ENCODE measurements at places on chromosomes 2 and 18.

DNA sequence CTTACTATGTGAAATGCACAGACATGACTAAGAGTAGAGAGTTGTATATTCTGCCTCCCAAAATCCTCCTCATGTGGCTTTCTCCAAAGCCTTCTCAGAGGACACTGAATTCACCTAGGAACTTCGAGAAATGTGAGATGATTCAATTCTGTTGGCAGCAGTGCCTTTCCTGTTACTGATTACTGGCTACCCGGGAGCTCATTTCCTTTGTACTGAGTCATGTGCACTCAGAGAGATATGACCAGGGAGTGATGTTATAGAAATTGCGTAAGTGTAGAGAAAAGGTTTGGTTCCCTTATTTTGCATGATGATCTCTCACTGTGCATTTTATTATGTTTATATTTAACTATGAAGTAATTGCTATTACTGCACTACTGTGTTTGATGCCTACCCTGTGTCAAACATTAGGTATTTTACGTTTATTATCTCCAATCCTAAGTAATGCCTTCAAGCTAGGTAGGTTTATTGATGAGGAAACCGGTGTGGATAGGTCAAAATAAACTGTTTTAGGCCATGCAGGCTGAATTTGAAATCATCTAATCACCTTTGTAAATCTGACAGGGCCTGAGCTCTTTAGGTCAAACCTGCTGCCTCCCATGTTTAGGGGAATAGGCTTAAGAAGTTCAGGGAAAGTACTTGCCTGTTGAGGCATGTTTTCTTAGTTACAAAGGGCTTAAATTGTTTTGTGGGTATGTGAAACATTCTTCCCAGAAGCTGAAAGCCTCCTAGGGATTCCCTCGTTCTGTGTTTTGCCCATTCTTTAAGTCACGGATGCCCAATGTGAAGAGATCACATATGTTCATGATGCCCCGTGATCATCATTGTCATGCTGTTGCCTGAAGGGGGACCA lies 86.8 kb downstream of the FMNL2 start:
- DNase-seq: no peak

GRCh38 chr2:27255660-27256059 lies 7.2 kb downstream of the SLC30A3 start:
- DNase-seq: no peak

DNA sequence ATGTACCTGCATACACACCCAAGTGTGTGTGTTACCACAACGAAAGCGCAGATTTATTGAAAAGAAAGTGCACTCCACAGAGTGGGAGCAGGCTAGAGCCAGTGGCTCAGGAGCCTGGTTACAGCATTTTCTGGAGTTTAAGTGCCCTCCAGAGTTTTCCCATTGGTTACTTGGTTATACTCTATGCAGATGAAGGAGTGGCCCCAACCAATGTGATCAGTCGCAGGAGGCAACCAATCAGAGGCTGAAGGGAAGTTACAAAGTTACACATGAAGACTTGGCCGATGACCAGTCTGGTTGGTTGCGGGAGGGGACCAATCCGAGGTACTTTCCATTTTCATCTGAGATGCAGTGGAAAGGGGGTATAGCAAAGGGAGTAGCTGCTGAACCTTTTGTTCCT lies 13.5 kb upstream of the PRLH start:
- no peak for DNase-seq

DNA sequence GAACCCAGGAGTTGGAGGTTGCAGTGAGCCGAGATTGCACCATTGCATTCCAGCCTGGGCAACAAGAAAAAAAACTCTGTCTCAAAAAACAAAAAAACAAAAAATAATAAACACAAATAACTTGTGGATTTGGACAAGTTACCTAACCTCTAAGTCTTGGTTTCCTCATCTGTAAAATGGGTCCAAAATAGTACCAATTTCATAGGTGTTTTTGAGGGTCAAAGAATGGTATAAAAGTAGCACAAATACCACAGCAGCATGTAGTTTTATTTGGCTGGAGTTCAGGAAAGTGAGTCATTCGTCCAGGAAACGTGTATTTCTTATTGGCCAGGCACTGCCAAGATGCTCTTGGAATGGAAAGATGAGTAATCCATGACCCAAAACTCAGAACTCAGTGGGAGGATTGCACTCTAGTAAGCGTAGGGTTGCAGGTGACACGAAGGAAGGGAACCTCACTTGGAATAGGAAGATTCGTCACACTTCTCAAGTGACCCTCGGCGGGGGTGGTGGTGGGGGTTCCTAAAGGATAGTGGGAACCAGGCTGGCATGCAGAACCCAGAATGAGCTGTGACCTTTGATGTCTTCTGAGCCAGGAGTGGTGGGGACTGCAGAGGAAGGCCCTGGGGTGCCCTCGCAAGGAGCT lies 24.4 kb downstream of the GRHL1 start:
- no peak for DNase-seq

DNA sequence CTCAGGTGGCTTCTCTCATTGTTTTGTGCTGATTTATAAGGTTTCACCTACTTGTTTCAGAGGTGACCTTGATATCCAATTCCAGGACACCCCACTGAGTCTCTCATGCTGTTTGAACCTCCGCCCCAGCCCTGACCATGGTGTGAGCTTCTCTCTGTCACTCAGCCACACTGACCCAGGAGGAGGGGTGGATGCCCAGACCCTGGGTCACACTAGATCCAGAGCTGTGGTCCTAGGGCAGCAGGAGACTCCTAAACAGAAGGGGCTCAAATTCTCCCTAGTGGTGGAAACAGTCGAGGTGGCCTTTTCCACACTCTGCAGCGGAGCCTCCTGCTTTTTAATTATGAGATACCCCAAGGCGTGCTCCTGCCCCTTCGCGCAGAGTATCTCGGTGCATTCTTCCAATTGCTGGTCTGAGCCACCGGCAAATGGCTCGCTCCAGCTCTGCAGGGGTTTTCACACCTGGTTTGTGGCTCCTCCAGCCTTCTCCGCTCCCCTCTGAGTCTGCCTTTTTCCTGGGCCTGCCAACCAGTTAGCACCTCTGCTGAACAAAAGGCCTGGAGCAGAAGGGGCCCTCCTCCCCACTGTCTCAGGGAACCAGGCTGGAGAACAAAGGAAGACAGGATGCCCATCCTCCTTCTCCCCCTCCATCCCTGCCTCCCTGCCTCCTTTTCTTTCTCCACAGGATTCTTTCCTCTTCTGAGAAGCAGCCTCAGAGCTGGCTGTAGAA lies 147.3 kb upstream of the SPRED2 start:
- DNase-seq: no peak

DNA sequence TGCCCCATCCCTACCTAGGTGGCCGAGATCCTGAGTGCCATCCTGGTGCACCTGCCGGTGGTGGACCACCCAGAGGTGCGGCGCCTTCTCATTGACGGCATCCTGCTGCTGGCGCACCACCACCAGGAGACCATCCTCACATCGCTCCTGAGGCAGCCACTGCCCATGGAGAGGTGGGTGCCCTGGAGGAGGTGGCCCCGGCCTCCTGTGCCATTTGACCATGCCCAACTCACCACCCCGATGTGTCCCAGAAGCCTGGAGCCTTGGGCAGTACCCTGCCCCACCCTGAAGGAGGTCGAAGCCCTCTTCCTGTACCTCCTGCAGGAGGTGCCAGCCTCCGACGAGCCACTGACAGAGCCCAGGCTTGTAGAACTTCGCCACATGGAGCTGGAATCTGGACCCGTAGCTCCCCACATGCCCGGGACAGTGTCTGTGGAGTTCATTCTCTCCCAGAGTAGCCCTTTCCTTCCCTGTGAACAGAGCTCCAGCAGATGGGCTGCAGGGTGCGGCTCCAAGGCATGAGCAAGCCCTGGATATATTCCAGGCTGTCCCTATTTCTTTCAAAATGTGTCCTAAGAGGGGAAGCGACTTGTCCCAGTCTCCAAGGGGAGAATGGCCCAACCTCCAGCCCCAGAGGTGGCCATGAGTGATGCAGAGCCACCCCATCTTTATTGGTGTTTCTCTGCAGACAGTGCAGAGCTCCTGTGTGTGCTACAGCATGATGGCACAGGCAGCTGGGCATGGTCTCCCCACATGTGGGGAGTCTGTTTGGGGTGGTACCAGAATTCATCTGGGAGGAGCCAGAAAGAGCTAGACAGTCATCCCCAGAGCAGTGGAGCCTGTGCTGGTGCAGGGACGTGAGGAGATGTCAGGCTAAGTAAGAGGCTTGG lies 34.2 kb downstream of the HJURP start:
- DNase-seq: no peak

GRCh38 chr2:8886876-8887275 lies 49.5 kb upstream of the KIDINS220 start:
- DNase-seq: no peak

GRCh38 chr18:76433788-76434187 lies 61.3 kb downstream of the ZNF516 start:
- DNase-seq: no peak

DNA sequence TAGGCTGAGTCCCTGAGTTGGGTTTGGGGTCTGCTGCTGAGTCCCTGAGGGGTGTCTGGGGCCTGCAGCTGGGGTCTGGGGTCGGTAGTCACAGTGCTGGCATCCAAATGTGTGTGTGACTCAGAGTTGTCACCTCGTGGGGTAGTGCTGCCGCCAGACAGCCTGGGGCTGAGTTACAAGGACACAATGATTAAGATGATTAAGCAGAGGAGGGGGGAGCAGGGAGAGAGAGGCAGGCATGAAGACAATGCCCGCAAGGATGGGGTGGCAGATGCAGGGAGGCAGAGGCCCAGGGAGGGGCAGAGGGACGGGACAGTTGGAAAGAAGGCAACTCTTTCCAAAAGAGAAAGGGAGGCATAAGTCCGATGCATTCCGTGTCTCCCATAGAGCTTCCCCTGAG lies 120.2 kb downstream of the CELF4 start:
- DNase-seq: no peak

DNA sequence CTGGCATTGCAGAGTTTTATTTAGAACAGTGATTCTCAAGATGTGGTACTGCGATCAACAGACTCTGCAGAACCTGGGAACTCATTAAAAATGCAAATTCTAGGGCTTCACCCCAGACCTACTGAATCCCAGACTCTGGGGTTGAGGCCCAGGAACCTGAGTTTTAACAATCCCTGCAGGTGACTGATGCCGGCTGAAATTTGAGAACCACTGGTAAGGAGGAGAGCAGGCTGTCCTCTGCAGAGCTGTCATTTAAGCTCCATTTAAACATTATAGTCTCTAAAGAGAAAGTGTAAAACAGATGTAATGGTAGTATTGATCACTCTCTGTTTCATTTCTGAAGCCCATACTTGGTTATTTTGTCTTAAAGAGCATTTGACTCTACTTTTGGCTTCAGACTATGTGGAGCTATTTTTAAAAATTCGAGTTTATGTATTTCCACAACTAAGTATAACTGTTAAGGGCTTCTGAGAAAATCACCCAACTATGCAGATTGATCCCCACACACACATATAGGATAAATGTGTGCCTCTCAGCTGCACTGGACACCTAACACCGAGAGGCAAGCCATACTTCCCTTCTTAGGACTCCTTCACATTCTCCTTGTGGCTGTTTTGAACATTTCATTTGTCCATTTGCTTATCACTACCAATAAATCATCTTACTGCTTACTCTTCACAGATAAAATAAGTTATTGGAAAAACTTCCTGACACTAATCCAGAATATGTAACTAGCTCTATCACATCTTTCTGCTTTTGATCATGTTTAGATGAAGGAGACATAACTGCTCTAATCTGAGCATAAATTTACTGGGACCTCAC lies 487.5 kb downstream of the DLGAP1 start:
- no peak for DNase-seq

DNA sequence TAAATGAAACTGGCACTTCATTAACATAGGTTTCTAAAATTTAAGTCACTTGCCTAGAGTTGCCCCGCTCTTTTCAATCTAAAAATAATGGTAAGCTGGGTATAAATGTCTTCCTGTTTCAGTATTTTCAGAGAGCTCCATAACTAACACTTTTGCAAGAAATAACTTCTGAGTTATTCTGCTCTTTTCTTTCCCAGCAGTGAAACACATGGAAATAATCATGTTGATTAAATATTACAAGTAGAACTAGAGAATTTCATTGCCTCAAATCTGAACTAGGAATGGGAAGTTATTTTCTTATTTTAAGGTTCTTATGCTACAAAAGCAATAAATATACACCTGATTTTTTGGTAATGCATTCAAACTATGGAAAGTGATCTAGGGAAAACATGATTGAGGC lies 257.4 kb downstream of the IKZF2 start:
- DNase-seq: no peak

DNA sequence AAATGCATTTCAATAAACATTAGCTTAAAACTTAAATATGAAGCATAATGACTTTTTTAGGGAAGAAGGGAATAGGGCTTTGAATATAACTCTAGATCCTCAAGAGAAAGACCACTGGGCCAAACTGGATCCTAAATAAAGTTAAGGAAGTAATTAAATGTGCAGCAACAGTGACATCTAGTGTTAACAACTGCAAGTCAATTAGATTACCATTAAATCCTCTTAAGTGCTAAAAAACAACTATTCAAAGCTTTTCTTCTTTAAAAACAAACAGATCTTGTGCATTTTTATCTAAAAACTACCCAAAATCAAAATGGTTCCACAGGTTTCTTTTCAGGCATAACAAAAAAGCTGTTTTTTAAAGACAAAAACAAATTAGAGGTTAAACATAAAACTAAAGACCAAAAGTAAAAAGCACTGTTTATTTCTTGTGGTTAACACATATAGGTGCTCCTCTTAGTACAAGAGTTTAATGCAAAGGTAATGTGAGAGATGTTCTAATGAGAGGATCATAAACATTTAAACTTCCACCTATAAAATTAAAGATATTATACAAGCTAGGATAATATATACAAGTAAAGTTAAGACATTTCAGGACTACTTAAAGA lies 111.4 kb downstream of the THADA start:
- DNase-seq: no peak

DNA sequence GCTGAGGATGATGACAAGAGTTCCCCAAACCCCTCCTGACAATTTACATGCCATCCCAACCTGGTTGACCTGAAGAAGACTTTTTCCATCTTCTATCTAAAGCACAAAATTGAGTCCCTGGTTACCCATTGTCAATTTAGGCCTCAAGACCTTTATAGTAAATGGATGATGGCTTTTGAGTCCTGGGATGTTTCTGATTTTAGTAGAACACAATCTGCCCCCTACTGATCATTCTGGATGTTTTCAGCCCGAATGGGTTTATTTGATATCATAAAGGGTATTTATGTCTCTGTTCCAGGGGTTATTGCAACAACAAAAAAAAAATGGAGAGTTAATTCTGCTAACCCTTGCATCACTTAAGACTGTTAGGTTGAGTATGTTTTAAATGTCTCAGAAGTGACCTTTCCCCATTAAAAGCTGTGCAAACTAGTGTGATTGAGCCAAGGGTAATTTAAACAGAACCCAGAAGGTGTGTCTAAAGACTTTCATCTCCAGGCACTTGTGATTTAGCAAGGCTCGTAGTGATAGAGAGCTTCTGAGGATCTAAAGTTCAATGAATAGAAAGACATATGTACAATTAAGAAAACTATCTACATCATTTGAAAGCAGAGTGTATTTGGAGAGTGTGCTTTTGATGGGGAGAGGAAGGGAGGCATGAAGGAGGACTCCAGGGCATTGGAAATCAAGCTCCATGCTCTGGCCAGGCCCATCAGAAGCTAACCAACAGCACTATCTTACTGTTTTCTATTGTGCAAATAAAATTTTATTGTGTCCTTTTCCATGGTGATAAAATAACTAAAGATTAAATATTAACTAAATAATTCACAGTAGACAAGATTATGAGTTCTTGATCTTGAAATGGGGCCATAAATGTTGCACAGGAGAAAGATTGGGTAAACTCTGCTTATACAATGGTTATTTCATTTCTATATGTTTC lies 96.6 kb upstream of the NOSTRIN start:
- DNase-seq: no peak

Data from activated naive CD4-positive, alpha-beta T cell (primary cell).